ENCODE measurements at places on chromosomes 6 and 20.

- DNase-seq, result no peak
Measured at GRCh38 chr6:113762641-113763040, 94.5 kb upstream of the MARCKS start.

GRCh38 chr20:12395353-12395752 is 477.7 kb downstream of the BTBD3 start:
- no peak for DNase-seq

DNA sequence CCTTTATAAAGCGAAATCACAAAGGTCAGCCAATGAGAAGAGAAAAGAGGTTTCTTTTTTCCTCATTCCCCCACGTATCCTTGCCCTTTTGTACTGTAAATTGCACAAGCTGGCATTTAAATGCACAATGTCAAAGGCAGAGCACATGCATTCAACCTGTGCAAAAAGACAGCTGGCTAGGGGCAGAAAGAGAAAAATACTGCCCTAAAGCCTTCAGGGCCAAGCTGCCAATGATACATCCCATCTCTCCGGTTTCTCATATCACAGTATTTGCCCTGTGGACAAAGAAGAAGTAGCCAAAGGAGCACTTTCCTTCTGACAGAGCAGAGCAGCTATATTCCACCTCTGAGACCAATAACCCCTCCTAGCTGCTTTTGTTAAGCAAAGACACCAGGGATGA is 219.2 kb downstream of the TRDN start:
- DNase-seq, result no peak

- no peak for DNase-seq
Measured at GRCh38 chr6:72031471-72031870, 145.1 kb downstream of the RIMS1 start.

GRCh38 chr6:43799551-43800297 is 29.7 kb downstream of the VEGFA start:
- DNase-seq, result no peak

- no peak for DNase-seq
Measured at GRCh38 chr6:156686301-156686994, 90.7 kb upstream of the ARID1B start.

DNA sequence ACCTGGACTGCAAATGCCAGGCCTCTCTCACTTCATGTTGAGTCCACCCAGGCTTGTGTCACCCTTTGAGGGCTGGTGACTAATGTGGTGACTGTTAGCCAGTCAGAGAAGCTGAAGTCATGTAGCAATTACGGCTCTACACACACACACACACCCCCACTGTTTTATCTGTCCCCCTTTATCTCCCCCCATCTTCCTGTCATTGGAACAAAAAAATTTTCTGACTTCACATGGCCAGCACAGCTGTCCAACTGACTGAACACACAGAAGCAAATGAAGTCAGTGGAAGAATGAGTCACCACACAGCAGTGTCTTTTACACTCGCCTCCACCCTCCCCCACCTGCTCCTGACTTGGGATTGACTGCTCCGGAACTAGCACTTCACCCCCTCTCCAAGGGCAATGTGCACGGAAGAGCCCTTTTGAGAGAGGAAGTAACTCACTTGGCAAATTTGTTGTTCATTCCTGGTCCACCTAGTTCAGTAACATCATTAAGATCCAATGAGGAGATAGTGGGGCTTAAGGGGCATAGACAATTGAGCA is 198.0 kb downstream of the RNF144B start:
- no peak for DNase-seq

GRCh38 chr20:40029589-40029988 is 659.4 kb downstream of the MAFB start:
- DNase-seq, result no peak

DNA sequence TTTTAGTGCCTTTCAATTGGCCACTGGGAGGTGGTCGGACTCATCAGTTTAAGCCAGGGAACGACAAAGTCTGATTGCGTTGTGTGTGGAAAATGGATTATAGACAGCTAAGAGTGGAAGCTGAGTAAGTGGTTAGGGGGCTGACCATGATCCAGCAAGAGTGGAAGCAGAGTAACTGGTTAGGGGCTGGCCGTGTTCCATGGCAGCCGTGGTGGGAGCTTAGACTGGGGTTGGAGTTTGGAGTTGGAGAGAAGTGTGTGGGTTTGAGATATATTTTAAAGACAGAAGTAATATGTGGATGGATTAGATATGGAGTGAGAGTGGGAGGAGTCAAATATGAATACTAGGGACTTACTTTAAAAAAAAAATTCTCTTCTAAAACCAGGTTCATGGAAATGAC is 41.7 kb downstream of the LRRN4 start:
- no peak for DNase-seq

GRCh38 chr6:13759025-13759424 is 47.4 kb upstream of the RANBP9 start:
- no peak for DNase-seq

DNA sequence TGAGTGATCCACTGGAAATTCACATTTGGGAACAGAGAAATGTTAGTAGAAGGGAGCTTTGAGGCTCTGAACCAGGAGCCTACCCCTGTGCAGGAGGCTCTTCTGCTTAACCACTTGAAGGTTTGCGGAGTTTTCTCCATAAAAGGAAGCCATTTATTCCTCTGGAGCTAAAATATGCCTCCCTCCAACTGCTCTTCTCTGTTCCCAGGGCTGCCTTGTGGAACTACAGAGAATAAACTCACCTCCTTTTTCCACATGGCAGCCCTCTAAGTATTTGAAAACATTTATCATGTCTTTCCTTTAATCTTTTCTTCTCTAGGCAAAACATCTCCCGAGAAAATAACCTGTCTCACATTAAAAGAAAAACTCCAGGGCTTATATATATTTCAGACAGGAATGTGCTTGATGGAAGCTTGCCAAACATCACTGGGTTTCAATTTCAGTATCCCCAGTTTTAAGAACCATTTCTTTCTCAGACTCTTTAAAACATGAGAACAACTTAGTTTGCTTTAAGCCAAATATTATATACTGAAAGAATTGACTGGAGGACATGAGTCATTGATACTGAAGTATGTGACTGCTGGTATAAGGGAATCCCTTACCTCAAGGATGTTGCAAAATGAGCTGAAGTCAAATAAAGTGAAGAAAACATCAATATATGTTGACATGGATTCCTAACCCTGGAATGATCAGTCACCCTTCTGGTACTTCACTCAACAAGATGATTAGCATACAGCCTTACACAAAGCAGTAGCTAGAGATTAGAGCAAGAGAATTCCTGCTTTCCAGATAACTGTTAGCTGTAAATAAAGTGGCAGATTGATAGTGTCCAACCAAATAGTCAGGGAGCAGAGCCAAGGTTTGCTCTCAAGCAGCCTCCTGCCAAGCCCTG is 74.0 kb downstream of the ZBTB2 start:
- DNase-seq, result no peak

- no peak for DNase-seq
Measured at GRCh38 chr6:42434237-42434636, 17.5 kb downstream of the TRERF1 start.

- DNase-seq, result no peak
Measured at GRCh38 chr6:15798533-15799255, 135.9 kb upstream of the DTNBP1 start.

GRCh38 chr20:46349035-46349741 is 40.9 kb upstream of the CDH22 start:
- DNase-seq, result peak; percentile 8

GRCh38 chr6:170198298-170198697 is 92.6 kb downstream of the DLL1 start:
- DNase-seq, result no peak

DNA sequence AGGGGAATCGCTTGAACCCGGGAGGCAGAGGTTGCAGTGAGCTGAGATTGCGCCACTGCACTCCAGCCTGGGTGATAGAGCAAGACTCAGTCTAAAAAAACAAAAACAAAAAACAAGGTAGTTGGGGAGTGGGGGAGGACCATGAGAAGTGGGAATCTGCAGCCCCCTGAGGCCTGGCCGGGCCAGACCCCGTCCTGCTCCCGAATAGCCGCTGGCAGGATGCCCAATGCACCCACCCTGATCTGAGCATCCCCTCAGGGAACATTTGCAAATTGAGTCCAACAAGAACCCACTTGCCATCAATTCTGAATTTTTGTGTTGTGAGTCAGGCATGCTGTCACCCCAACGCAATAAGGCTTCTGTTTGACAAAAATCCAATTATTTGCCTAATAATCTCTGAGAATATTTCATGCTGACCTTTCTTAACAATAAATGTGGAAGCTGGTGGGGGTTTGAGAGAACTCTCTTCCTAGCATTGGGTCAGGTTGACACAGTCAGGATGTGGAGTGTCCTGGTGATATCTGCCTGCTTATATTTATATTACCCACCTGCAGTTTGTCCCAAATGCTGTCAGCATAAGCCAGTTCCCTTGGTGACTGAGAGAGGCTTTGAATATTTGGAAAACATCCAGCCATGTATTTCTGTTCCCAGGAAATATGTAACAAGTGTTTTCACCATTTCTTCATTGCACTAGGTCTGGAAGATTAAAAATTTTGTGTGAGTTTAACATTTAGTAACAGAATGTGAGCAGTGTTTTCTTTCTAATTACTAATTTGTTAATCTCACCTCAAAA is 28.4 kb upstream of the FRMD1 start:
- no peak for DNase-seq

- DNase-seq, result no peak
Measured at GRCh38 chr6:96899451-96899998, 1.8 kb upstream of the NDUFAF4 start.

GRCh38 chr6:117076076-117076475 is 189.3 kb upstream of the VGLL2 start:
- no peak for DNase-seq

DNA sequence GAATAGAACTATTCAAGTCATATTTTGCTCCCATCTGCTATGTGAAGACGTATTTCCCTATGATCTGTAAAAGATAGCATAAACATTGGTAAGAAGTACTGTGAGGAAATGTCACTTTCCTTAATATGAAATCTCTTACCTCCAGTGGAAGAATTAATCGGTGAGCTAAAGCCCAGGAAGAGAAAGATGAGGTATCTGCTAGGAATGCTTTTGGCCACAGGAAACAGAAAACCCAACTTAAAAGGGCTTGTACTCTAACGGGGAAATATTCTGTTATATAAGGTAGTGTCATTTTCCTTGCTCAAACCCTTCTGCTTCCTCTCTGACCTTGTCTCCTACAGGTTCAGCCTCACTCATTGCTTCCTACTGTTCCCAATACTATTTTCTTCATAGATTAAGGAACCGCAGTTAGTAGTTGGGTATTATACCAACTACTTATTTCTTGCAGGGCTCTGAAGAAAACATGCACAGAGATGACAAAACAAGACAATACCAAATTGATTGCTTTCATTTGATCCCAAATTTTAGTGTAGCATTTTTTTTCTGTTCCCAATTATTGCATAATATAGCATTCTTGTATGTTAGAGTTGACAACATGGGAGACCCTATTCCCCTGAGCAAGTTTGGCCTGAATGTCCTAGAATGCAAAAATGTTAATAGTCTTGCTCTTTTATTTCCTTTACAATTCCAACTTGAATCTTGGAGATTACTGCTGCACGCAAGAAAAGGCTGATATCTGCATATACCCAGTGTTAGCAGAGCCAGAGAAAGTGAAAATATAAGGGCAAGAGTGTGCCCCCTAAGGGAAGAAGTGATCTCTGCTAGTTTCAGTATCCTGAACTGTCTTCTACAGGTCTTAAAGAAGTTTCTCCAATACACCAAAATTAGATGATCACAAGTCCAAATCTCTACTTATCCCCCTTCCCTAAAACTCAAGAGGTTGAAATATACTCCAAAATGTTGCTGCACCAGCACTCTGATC is 65.3 kb downstream of the AFG1L start:
- DNase-seq, result no peak

DNA sequence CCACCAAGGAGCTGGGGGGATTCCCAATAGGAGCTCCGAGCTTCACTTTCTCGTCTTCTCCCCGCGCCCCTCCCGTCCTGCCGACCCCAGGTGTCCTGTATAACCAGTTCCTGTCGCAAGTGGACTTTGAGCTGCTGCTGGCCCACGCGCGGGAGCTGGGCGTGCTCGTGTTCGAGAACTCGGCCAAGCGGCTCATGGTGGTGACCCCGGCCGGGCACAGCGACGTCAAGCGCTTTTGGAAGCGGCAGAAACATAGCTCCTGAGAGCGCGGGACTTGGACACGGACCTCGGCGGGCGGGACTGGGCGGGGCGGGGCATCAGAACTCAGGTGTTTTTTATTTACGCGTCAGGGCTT is 340 bp upstream of the VARS2 start:
- DNase-seq, result no peak

GRCh38 chr20:60690771-60691170 is 561.3 kb upstream of the CDH4 start:
- no peak for DNase-seq

DNA sequence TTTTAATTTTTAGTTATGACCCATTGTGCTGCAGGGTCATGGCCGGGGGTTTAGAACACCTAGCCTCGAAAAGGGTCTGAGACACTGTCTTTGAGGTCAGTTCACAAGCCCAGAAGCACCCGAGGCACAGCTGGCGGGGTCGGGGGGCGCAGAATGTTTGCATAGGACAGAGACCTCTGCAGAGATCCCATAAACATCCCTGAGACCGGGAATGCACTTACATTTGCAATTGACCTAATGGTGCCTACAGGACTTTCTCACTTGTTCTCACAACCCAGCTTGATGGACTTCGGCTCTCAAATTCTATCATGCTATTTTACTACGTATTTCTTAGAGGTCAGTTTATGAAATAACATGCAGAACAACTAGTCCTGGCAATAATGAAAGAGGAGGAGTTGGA is 33.5 kb upstream of the FOXC1 start:
- DNase-seq, result no peak

- no peak for DNase-seq
Measured at GRCh38 chr6:38432079-38432478, 207.7 kb downstream of the BTBD9 start.

DNA sequence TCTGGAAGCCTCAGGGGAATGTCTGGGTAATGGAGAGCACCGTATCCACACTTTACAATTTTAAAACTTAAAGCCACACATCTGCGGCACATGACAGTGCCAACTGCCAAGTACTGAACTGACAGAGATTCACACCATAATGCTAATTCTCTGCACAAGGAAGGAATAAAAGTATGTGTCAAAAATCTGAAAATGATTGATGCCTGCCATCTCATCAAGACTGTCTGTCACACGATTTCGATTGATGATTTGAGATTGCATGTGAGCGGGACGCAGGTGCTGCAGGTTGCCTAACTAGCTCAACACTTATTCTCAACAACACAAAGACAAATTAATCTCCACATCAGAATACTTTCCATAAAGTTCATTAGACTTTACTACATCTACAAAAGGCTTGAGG is 391.2 kb downstream of the PRKN start:
- no peak for DNase-seq

DNA sequence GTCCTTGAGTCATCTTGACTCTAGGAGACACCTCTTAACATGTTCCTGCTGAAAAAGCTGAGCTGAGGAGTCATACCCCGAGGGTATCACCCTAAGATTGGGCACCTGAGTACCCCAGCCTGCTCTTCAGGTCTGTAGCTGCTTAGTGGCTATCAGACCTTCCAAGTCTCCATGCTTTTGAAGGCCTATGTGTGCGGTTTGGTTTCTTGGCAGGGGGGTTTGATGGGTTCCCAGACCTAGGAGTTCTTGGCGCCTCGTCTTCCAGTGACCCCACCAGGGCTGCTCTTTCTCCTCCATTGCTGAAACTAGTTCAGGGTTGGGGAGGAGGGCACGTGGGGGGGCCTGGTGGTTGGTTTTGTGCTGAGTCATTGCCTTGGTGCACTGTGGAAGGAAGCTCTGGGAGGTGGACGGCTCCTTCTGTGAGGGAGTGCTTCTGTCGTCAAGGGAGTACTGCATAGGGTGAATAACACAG is 20.1 kb downstream of the IGF2R start:
- no peak for DNase-seq

- DNase-seq, result no peak
Measured at GRCh38 chr6:100899202-100899601, 18.1 kb upstream of the ASCC3 start.

- no peak for DNase-seq
Measured at GRCh38 chr6:10434235-10434634, 19.4 kb upstream of the TFAP2A start.

- no peak for DNase-seq
Measured at GRCh38 chr6:139648430-139649000, 274.1 kb upstream of the CITED2 start.
